Ovary (tissue), 10 donors: ENCODE measurements at places on chromosomes 7 and 10.

GRCh38 chr10:55287346-55287745 lies 486.3 kb upstream of the PCDH15 start:
- no peak for DNase-seq

- no peak for DNase-seq
Observed at GRCh38 chr10:99631496-99631895, 11.3 kb upstream of the SLC25A28 start.

- no peak for DNase-seq
Observed at GRCh38 chr7:29809533-29810155, 3.3 kb downstream of the WIPF3 start.

DNA sequence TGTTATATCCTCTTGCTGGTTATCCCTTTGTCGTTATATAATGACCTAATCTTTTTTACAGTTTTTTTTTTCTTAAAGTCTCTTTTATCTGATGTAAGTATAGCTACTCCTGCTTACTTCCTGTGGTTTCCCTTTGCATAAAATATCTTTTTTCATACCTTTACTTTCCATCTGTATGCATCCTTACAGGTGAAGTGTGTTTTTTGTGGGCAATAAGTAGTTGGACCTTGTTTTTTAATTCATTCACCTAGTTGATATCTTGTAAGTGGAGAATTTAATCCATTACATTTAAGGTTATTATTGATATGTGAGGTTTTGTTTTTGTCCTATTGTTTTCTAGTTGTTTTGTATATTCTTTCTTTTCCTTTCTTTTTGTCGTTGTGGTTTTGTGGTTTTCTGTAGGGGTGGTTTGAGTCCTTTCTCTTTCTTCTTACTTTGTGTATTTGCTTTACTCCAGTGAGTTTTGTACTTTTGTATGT lies 168.6 kb downstream of the MLLT10 start:
- no peak for DNase-seq

GRCh38 chr7:24346129-24346528 lies 62.1 kb downstream of the NPY start:
- DNase-seq, result no peak

GRCh38 chr7:84452618-84453017 lies 258.0 kb upstream of the SEMA3A start:
- no peak for DNase-seq
